ENCODE measurements at places on chromosomes 13 and 19.

- no peak for DNase-seq
Observed at GRCh38 chr13:24221007-24221406, 60.5 kb downstream of the SPATA13 start.

- DNase-seq, result no peak
Observed at GRCh38 chr13:85019121-85019520, 780.1 kb downstream of the SLITRK6 start.

DNA sequence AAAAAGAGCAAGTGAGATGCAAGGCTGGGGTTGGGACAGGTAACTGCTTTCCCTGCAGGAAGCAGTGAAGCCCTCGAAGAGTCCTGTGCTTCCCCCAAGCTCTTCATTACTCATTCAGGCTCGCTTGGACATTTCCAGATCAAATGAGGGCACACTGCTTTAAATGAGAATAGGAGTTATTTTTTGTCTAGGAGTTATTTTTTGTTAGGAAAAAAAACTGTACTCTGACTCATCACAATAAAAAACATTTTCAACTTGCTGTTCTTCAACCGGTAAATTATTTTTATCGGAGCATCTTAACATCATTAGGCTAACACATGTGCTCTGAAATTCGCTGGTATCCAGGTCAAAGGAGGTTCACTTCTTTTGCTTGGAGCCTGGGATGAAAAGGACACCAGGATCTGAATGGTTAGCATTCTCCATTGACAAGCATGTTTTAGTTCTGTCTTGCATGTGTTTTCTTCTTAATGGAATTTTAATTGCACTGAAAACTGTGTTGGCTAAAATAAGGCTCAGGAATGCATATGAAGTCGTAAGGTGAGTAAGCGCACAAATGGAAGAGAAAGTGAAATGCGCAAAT, 80.7 kb upstream of the STK24 start:
- DNase-seq, result no peak

GRCh38 chr19:54208784-54209057, 8.1 kb downstream of the RPS9 start:
- peak; percentile 31 for DNase-seq

DNA sequence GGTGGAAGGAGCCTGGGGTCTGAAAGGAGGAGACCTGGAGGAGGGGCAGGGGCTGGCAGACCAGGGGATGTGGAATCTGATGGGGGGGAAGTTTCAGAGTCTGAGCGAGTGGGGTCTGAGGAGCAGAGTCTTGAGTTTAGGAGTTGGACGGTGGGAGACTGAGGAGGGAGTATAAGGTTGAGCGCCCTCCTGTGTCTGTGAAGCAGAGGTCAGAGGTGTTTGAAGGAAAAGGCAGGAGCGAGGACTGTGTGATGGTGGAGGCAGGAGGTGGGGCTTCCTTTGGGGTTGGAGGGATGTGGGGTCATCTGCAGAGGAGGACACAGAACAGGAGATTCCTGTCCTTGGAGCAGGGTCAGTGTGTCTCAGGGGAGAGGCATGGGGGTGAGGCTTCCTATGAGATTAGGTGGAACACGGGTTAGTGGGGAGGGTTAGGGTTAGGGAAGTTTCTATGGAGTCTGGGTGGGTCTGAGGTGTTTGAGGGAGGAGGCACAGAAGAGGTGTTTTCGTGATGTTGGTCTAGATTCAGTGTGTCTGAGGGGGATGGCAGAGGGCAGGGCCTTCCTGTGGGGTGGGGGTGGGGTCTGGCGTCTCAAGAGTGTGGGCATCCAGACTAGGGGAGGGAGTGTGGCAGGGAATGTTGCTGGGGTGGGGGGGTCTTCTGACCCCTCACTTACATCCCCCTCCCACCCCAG, 8.3 kb downstream of the RYR1 start:
- DNase-seq, result no peak

- no peak for DNase-seq
Observed at GRCh38 chr19:10011974-10012373, 1.3 kb upstream of the RDH8 start.

DNA sequence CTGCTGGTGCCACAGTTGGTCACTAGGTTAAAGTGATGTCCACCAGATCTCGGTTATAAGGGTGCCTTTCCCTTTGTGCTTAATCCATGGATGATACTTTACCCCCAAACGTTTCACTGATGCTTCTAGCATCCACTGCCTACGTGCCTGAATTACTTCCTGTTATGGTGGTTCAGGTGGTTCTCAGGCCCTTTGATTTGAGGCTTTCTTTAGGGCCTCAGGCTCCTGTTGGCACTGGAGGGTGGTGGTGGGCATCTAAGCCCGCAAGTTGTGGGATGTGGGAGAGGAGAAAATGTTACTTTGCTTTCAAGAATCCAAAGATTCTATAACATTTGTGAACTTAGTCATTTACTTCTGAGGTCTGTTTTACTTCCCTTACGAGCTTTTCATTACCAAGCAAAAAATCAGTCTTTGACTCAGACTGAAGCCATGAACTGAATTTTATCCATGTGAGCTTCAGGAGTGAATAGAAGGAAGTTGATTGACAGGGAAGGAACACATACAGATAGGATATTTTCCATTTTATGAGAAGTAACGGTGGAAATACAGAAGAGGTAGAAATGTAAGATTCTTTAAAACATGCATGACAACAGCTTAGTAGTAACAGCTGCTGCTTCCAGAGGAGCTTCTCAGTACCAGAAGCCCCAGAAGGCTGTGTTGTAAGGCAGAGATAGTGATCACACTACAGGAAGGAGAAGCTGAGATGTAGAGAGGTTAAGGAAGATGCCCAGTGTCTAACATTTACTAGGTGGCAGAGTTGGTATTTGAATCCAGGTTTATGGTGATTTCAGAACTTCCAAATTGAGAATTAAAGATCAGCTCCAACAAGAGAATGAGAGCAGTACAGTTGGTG, 65.0 kb downstream of the ARHGEF7 start:
- DNase-seq, result no peak

DNA sequence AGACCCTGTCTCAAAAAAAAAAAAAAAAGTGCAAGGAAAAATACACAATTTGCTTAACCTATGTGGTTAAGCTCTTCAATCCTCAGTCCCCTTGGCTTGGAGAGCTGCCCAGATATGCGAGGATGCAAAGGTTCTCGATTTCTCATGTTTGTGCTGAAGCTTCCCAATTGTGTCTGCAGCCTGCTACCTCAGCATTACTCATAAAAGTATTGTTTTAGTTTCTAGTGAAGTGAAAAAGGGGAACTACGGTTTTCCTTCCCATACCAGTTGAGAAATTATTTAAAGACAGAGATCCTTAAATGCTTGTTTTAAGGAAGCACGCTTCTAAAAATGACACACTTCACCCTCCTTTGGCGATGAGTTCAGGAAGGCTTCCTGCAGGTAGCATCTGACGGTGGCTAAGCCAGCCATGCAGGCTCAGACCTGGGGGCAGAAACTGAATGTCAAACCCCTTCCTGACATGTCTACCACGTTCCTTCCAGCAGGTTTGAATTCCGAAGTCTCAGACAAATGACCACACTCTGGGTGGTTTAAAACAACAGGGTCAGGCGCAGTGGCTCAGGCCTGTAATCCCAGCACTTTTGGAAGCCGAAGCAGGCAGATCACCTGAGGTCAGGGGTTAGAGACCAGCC, 47.9 kb downstream of the RUBCNL start:
- DNase-seq, result no peak

- DNase-seq, result no peak
Observed at GRCh38 chr19:58350001-58350861, 3.1 kb downstream of the A1BG start.

- no peak for DNase-seq
Observed at GRCh38 chr13:91526543-91527033, 128.2 kb downstream of the GPC5 start.

DNA sequence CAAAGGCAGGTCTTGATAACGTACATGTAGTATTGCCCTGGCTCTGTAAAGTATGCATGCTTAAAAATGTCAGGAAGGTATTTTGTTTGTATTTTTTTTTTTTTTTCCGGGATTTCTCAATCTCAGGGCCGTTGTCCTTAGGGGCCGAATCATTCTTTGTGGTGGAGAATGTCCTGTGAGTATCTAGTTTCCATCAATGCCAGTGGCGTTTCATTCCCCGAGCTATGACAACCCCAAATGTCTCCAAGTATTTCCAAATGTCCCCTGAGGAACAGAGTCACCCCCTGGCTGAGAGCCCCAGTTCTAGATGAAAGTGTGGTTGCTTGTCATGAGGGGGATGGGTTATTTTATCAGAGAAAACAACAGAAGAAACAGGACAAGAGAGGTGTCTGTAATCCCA, 68.7 kb downstream of the ACSBG2 start:
- DNase-seq, result no peak

DNA sequence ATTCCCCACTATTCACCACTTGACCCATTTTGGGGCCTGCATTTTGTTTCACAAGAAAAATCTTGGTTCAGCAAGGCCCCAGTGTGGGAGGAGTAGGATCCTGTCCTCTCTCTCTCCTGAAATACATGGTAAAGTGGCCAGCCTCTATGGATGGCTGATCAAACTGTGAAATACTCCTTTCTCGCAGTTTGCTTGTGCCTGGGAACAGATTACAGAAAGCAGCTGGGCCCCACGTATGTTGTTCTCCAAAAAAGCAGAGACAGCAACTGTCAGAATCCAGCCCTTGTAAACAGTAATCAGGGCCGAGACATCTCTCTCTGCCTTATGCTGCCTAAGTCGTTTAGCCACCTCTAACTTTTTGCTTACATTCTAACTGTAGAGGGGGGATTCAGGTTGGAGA, 61.0 kb upstream of the RAP2A start:
- DNase-seq, result no peak

GRCh38 chr13:94335761-94336526, 143.5 kb downstream of the DCT start:
- no peak for DNase-seq

GRCh38 chr19:40578442-40578908, 1.8 kb downstream of the SHKBP1 start:
- DNase-seq, result no peak

DNA sequence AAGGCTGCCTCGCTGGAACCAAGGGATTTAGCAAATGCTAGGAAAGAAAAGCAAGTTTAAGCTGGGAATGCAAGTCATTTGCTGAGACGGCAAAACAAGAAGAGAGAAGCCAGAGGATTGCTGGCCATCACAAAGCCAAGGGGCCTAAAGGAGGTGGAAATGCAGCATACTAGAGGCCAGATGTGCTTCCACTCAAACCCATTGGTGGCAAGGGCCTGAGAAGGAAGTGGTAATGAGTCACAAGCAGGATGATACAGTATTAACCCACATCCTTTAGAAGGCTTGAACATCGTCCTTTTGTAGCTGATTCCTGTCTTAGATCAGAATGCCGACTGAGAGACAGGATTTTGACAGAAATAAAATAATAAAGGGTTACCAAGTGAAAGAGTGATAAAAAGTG, 68.2 kb downstream of the ITGBL1 start:
- no peak for DNase-seq

GRCh38 chr19:33554391-33554790, 32.8 kb upstream of the PEPD start:
- DNase-seq, result no peak

DNA sequence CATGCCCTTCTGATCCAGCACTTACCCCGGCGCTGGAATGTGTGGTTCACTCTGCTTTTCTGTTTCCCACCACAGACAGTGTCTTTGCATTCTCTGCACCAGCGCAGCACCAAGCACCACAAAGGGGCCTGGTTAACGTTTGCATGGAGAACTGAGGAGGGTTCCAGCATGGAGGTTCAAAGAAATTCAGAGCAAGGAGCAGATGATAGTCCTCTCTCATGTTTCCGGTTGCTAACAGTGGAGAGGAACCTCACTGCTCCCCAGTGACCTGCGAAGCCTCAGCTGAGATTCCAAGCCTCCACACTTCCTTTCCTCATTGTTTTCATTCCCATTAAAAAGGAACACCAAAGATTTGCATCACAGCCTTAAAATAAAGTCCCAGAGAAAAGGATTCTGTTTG, 99.7 kb downstream of the STARD13 start:
- DNase-seq, result no peak

DNA sequence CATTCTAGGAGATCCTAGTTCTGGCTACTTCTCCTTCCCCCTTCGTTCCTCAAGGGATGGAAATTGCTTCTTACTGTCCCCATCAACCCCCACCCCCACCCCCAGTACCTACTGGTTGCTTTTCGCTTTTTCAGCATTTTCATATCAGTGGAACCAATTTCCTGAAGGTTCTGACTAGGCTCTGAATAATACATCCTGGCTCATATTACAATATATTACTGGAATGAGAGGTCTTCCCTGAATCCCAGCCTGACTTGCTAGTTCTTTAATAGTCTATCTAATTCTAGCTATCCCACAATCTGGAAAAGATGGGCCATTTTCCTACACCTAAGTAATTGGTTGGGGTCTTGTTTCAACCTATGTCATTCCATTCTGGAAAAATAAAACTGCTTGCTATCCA, 207.4 kb downstream of the COG6 start:
- DNase-seq, result no peak

DNA sequence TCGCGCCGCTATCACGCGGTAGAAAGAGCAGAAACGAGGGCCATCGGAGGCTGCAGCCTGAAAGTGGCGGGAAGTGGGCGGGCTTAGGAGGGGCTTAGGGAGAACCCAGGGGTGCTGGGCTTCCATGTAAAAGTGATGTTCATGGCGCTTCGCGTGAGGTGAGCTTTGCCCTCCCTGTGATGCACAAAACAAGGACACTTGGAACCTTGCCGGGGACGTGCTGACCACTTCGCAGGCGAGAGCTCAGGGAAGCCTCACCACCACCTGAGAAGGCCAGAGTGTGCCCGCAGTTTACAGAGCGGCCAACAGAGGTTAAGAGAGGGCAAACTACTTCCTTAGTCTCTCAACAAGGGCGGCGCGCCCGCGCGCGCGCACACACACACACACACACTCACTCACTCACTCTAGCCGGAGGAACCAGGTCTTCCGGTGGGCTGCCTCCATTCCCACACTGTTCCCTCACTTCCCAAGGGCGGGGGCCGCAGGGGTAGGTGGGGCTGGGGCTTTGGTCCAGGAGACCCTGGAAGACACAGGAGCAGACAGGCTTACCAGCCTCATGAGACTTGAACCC, 651 bp downstream of the GAPDHS start:
- DNase-seq, result peak; percentile 25

DNA sequence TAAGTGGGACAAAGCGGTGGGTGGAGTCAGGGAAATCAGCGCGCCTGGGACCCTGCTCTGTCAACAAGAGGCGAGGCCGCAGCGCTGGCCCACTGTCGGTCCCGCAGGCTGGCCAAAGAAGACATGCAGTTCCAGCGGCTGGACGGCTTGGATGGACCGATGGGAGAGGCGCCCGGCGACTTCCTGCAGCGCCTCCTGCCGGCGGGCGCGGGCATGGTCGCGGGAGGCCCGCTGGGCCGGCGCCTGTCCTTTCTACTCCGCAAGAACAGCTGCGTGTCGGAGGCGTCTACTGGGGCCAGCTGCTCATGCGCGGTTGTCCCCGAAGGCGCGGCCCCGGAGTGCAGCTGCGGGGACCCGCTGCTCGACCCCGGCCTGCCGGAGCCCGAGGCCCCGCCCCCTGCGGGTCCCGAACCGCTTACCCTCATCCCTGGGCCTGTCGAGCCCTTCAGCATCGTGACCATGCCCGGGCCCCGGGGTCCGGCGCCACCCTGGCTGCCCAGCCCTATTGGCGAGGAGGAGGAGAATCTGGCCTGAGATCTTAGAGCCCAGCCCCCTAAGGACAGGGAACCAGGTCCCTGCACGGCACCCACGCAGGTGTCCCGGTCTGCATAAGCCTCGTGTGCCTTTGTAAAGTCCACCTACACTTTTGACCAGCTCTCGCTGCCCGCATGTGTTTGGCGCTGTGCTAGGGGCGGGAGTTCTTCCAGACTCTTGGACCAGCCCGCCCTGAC, 6.1 kb downstream of the BEST2 start:
- DNase-seq, result peak; percentile 68
